ENCODE measurements at places on chromosomes 16 and 17.

DNA sequence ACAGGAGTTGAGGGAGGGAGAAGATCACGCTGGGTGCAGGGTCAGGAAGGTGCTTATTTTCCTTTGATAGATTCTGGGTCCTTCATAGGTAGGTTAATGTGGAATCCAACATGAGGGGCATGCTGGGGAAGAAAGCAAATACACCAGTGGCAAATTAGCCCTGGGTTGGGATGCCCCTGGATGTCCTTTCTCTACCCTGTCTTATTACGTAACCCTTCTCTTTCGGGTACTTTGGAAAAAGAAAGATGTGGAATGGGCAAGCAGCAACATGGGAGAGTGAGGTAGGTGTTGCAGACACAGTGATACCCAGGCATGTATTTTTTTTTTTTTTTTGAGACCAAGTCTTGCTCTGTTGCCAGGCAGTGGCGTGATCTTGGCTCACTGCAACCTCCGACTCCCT is 9.1 kb downstream of the SLC7A6 start:
- DNase-seq = no peak

- DNase-seq = no peak
Observed at GRCh38 chr16:21598701-21599121, 666 bp upstream of the METTL9 start.

DNA sequence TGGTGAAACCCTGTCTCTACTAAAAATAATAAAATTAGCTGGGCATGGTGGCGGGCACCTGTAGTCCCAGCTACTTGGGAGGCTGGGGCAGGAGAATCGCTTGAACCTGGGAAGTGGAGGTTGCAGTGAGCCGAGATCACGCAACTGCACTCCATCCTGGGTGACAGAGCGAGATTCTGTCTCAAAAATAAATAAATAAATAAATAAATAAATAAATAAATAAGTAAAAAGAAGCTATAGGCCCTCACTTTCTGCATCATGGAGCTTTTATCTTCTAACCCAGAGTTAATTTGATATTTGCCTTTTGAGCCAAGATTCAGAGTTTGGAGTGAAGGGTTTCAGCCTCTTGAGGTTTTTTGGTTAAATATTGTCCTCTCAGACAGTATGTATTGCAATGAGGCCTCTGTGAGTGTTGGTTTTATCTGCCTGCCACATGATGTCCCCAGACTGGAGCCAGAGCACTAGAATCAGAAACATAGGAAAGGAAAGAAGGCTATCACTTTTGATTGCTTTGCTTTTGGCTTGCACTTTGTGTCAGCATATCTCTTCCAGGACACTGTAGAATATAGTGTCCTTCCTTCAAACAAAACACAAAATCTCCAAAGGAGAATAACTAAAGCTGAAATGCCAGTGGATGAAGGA is 32.5 kb downstream of the RNF135 start:
- DNase-seq = no peak

GRCh38 chr17:2939714-2940351 is 123.6 kb downstream of the OR1D5 start:
- DNase-seq = no peak

GRCh38 chr16:68091380-68092261 is 6.5 kb downstream of the NFATC3 start:
- DNase-seq = no peak

Data from activated T-helper 1 cell treated with anti-CD3 and anti-CD28 coated beads, Interleukin-2, amount 50 U/mL, for 16 hours (primary cell).